COR-L47 (cell line): ENCODE measurements at places on chromosomes 12 and 14.

DNA sequence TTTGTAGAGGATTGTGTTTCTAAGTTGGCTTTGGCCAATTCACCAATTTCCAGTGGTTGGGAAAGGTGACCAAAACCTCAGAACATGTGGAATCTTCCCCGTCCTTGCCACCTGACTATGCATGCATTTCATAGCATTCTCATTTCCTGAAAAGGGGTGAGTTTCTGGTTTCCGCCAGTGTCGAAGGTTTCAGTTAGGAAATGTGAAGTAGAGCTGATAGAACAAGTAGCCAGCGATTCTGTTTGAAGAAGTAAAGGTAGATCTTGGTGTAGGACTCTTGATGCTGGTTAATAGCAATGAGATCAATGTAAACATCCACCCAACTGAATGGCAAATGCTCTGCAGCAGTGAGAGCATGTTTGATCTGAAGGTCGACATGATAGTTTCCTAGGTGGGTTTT lies 15.9 kb downstream of the SMOC1 start:
- DNase-seq = no peak

DNA sequence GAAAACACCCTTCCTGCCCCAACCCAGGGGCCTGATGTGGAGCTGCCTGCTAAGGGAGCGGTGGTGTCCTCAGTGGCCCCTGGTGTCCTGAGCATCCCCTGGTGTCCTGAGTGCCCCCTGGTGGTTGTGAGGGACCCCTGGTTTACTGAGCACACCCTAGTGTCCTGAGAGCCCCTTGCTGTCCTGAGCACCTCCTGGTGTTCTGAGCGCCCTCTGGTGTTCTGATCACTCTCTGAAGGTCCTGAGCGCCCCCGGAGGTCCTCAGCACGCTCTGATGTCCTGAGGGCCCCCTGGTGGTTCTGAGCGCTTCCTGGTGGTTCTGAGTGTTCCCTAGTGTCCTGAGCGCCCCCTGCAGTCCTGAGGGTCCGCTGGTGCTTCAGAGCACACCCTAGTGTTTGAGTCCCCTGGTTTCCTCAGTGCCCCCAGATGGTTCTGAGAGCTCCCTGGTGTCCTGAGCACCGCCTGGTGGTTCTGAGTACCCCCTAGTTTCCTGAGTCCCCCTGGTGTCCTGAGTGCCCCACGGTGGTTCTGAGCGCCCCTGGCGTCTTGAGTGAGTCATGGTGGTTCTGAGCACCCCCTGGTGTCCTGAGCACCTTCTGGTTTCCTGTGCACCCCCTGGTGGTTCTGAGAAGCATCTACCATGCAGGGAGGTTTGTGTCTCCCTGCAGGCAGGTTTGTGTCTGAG lies 1004.2 kb downstream of the TMEM121 start:
- DNase-seq = no peak

GRCh38 chr14:79050787-79051727 lies 880.9 kb downstream of the NRXN3 start:
- DNase-seq = no peak

DNA sequence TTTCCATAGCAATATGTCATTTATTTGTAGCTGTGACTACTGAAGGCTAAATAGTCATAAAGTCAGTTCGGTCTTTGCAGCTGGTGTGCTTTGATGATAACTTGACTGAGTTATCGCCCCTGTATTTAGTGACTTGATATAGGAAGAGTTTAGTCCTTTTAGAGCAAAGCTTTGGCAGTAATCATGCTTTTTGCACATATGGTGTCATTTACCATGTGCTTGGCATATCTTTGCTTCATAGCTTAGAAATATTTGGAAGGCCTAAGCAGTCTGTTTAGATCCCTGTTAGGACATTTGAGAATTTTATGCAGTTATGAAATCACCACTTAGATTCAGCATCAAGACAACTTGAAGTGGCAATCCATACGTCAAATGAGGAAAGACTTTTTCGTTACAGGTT lies 31.6 kb downstream of the POLR3B start:
- no peak for DNase-seq

DNA sequence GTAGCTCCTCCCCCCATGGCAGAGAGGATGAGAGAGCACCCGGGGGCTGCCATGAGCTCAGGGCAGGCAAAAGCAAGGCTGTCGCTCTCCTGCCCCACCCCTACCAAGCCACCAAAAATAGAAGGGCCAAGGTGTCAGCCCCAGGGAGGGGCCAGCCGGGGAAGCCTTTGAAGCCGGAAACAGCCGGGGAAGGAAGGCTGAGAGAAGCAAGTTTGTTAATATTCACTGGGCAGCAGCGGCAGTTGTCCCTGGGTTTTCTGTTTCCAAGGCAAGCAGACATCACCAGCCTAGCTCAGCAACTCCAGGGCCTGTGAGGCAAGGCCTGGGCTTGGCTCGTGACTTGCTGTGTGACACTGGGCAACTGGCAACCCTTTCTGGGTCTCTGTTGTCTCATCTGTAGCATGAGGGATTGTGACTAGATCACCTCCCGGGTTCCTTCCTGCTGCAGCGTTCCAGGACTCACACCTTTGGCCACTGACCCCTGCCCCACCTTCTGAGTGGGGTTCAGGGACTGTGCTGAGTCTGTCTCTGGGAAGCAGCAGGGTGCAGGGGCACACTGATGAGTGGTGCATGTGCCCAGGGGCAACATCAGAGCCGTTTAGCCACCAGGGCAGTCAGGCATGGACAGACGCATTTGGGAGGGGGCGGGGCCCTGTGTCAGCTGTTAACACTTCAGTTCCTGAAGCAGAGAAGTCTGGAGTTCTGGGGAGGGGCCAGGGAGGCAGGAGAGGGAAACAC lies 24.3 kb downstream of the SYNDIG1L start:
- no peak for DNase-seq

DNA sequence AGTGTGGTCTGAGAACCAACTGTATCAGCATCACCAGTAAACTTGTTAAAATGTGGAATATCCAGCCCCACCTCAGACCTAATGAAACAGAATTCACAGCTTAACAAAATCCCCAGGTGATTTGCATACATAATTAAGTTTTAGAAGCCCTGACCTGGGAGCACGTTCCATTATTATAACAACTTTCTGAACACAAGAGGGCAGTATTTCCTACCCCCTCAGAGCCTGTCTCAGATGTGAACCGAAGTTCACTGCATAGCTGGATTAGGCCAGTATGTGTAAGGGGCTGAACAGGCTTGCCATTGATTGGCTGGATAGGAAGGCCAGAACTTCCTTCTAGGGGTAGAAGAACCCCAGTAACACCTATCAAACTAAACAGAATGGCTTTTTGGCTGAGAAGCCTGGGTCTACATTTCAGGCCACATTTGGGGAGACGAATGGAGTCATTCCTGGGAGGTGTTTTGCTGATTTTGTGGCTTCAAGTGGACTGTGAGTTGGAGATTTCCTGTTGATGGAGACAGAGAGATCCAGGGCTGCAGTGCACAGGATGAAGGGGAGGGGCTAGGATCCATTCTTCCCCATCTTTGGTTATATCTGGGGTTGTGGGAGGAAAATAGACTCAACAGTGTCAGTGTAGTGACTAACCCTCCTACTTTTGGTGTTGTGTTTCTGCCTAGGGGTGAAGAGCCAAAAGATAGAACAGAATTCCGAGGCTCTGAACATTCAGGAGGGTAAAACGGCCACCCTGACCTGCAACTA lies 94.7 kb upstream of the OR4E1 start:
- no peak for DNase-seq

DNA sequence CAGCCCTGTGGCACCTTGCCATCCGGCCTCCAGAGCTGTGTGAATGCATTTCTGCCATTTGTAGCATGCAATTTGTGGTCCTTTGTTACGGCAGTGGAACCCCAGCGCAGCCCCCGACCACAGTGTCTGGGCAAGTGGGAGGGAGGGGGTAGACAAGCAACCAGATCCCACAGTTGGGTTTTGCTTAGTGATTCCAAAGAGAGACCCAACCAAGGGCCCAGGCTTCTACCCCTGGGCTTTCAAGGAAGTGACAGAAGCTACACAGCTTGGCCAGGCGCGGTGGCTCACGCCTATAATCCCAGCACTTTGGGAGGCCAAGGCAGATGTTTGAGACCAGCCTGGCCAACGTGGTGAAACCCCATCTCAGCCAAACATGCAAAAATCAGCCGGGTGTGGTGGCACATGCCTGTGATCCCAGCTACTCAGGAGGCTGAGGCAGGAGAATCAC lies 17.8 kb downstream of the ZBTB42 start:
- DNase-seq = no peak

DNA sequence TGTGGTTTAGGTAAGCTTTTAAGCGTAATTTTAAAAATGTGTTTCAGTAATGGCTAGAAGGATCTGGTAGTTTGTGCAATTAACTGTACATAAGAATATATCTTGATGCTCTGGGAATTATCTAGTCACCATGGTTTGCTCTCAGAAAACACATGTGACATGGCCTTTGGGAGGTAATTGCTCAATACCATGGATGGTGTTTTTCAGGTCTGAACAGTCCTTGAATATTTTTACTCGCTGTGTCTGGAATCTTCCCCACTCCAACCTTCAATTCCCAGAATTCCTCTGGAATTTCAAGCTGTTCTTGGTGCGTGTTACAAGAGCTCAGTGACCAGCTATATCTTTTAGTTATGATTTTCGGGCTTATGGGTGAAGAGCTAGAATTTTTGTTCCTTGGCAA lies 85.3 kb downstream of the DAAM1 start:
- DNase-seq = no peak

GRCh38 chr12:30908076-30908721 lies 18.3 kb upstream of the TSPAN11 start:
- no peak for DNase-seq

GRCh38 chr12:67364228-67364627 lies 95.1 kb downstream of the CAND1 start:
- peak; percentile 71 for DNase-seq

DNA sequence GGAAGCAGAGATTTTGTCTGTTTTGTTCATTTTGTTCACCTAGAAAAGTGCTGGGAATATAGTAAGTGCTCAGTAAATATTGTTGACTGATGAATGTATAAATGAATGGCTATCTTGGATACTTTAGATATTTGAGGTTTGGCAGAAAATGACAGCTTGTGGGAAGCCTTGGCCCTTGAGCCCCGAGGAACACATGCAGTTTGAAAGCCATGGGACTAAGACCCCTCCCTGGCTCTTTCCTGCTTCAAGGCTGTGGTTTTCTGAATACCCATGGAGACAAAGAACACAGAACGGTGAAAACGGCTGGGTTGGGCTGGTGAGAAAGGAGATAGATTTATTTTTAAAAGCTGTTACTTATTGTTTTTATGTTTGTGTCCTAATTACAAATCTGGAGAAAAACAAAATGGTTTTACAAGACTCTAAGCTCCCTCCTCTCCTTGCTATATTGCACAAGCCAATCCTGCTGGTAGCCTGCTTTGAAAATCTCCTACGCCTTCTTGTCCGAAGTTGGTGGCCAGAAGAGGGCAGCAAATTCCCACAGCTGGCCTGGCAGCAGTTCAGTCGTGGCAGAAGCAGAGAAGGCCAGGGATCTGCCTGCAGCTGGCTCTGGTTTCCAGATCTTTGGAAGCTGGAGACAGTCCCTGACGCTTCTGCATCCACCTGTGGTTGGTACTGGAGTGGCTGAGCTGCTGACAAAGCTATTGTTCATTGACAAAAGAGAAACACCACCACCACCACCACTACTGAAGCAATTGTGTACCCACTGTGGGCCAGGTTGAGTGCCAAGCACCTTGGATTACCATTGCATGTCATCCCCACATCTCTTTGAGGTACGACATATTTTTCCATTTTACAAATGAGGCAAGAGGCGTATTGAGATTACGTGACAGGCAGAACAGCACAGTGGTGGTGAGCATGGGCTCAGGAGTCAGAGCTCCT lies 5.2 kb upstream of the KRT85 start:
- DNase-seq = peak; percentile 66

DNA sequence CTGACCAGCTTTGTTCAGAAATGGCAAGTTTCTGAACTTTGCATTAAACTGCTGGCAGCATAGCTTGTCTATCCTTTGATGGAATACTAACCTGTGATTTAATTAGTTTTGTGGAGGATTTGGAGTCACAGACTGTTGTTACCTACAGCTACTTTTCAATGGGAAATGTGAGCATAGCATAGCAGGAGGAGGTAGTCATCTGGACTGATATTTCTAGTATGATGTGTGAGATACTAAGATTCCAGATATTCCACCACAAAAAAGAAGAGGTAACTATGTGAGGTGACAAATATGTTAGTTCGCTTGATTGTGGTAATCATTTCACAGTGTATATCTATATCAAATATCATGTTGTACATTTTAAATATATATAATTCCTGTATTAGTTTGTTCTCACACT lies 833.0 kb downstream of the SLC6A15 start:
- DNase-seq = no peak

GRCh38 chr12:88726806-88727720 lies 146.8 kb upstream of the KITLG start:
- DNase-seq = no peak

DNA sequence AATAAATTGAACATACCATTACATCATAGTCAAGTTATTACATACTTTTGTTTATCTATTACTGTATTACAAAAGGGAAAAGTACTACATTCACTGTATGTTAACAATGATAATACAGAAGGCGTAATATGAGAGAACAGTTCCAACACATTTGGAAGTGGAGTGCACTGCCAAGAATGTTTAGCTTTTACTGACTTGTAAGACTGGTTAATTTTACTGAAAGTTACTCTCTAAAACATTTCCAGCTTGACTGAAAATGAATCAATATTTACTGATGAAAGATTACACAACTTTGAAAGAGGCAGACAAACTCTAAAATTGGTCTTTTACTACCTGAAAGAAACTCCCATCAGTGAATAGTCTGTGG lies 728.5 kb downstream of the FSCB start:
- no peak for DNase-seq

DNA sequence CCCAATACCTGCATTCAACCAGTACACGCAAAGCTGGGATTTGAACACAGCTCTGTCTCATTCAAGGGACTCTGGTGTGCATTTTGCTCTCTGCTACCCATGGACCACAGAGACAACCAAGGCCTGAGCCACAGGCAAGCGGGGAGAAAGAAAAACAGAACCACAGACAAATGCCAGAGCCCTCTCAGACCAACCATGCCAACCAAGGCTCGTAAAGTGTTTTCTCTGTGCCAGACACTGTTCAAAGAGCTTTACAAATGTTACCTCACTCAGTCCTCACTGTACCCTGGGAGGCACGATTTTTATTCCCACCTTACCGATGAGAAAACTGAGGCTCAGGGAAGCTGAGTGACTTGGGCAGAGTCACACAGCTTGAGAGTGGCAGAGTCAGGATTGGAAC lies 32.4 kb upstream of the EML1 start:
- no peak for DNase-seq

DNA sequence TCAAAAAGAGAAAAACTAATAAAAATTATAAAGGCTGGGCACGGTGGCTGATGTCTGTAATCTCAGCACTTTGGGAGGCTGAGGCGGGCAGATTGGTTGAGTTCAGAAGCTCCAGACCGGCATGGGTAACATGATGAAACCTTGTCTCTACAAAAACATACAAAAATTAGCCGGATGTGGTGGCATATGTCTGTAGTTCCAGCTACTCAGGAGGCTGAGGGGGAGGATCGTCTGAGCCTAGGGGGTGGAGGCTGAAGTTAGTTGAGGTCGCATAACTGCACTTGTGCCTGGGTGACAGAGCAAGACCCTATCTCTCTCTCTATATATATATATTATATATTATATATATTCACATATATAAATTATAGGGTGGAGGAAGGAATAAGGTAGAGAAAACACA lies 32.5 kb upstream of the ANO2 start:
- DNase-seq = no peak

GRCh38 chr14:103854822-103855733 lies 7.7 kb upstream of the PPP1R13B start:
- peak; percentile 64 for DNase-seq
